ENCODE measurements at places on chromosomes 1 and 21.

GRCh38 chr1:69414574-69414973 lies 153.1 kb upstream of the LRRC7 start:
- no peak for DNase-seq

DNA sequence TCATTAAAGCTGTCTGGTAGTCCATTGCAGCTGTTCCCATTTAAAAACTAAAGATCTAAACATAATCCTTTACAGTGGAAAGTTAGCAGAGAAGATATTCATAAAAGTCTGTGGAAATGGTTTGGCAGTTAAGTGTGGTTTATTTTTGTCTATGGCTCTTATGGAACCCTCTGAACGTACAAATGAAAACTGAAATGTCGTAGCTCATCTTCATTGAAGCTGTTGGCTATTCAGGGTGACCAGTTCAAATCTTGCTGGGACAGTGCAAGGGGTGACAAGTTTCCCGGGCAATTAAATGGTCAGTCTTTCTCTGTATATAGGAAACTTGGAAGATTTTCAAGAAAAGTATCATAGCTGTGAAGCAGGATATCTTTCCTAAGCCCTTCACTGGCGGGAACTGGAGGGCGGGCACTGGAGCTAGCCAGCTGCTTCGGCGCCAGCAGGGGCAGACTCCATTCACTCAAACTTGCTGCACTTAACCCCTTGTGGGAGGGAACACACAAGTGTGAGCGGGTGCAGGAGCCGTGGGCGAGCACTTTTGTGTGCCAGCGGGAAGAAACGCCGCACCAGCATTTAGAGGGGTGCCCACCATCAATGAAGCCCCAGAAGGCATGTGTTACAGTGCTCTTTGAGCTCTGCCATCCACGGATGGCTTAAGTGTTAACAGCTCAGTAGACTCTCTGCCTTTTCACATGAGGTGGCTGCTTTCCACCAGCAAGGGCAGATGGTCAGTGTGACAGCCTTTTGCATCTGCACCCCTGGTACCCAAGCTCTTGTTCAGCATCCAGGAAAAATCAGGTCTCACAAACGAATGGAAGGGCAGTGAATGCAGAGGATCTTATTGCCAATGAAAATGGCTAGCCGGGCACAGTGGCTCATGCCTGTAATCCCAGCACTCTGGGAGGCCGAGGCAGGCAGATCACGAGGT lies 232.1 kb upstream of the KAZN start:
- DNase-seq = no peak

- no peak for DNase-seq
These were observed 24.3 kb upstream of the SLC35D1 start for GRCh38 chr1:67078291-67078690.

DNA sequence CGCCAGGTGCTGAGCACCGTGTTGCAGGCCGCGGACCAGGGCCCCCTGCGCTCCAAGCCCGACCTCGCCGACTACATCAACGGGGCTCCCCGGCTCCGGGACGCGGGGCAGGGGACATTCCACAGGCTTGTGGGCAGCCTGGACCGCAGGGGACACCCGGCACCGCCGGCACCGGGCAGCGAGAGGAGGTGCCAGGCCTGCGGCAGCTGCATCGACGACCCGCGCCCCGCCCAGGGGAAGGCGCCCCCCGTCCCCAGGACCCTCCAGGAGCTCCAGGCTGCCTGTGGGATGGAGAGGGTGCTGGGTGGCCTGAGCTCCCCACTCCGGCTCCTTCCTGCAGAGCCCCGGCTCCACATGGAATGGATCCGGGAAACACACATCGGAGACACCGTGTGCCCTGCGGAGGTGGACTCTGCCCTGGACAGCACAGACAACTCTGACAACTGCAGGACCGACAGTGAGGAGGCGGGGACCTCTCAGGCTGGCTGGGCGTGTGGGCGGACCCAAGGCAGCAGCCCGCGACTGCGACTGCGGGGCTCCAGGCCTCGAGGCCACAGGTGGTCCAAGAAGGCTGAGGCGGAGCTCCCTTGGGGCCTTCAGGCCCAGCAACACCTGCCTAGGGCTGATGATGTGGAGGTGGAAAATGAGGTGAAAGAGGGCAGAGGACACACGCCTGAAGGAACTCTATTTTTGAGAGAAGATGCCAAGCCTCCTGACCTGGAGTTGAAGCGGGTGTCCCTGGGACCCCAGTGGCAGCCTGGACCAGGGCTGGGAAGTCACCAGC lies 22.8 kb downstream of the KIAA1614 start:
- DNase-seq = no peak

DNA sequence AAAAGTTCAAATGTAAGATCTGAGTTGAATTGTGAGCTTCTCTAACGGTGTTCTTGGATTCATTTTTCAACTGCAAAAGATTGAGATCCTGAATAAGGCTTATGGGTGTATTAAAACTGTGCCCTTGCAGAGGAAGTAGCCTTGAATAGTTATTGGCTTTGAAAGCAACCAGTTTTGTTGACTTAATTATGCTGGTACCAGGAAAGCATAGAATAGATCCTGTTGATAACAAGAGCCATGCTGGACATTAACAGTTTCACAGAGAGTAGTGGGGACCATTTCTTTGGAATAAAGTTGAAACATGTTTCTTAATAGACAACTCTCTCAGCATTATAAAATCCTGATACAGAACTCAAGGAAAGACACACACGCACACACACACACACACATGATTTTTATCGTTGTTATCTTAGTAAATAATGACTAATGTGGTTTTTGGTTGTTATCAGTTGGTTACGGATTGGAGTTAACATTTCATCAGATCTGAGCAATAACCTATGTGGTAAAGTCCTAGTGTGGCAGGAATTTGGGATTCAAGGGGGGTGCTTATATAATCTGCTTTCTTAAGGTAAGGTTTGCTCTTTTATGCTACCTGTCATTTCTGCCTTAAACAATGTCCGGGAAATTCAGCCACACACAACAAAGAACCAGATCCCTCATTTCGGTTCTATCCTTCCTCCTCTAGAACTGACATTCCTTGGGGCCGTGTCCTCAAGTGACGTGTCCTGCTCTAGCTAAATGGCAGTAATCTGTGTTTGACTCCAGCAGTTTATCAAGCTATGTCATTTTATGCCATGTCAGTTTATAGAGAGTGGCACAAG lies 330.9 kb downstream of the CHRM3 start:
- DNase-seq = no peak

- no peak for DNase-seq
These were observed 56.7 kb downstream of the HSF2BP start for GRCh38 chr21:43602266-43603232.

GRCh38 chr1:201589186-201589585 lies 50.3 kb downstream of the NAV1 start:
- no peak for DNase-seq

GRCh38 chr1:54567961-54568360 lies 19.9 kb downstream of the ACOT11 start:
- no peak for DNase-seq

DNA sequence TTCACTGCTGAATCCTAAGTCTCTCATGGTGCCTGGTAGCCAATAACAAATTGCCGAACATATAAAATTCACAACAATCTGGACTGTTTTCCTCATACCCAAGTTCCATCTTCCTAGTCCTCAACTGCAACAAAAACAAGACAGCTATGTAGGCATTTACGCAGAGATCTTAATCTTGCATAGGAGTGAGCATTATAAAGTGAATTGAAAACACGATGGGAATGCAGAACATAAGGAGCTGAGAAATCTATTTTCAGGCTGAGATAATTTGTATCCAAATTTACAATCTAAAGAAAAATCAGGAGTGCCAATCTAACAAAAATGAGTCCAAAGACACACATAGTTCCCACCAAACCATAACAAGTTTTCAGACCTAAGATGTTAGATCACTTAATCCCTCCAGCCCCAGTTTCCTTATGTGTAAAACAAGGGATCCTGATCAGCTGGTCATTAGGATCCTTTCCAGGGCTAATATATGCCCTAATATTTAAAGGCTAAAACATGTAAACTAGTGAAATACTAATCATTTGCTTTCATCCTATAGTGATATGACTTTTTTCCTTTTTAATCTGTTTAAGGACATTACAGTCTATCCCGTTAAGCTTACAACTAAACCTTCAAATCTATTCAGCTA lies 1.9 kb downstream of the SLC16A1 start:
- no peak for DNase-seq

DNA sequence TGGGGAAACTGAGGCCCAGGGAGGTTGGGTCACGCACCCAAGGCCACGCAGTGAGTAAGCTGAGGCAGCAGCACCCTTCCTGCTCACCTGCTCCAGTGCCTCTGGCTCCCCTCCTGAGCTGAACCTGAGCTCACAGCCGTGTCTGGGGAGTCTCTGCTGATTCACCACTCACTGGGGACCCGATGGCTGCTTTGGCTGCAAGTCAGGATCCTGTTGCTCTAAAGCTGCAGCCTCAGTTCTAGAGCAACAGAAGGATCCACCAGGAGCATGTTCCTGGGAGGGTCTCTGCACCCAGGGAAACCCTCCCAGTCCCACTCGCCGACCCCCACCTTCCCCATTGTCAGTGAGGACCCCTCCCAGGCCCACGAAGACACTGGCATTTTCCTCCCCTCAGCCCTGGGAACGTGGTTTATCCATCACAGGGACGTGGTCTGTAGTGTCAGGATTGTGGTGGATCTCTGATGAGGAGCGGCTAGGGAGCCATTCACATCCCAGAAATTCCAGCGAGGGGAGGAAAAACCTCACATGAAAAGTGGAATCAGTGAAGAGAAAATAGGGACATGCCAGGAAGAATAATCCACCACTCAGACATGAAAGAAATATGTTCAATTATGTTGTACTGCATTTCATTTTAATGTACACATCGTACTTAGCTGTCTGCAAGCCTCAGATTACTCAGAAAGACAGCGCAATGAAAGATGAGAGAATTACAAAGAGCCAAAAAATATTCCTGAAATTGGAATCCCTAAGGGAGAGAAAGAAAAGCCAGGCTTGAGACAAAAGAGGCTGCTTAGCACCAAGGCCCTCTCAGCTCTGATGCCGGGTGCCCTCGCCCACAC lies 447.2 kb downstream of the MATN1 start:
- DNase-seq = no peak

DNA sequence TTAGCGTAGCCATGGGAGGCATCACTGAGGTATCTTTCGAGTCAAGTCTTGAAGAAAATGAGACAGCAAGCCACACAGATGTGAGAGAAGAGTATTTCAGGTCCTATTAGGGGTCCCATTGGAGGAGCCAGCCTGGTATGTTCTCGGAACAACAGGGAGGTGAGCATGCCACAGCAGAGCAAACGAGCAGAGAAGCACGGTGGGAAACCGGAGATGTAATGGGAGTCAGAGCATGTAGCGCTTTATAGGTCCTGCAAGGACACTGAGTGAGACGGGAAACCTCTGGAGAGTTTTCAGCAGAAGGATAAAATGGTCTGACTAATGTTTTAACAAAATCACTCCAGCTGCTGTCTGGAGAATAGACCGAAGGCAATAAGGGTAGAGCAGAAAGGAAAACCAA lies 15.9 kb downstream of the H3-3A start:
- no peak for DNase-seq

DNA sequence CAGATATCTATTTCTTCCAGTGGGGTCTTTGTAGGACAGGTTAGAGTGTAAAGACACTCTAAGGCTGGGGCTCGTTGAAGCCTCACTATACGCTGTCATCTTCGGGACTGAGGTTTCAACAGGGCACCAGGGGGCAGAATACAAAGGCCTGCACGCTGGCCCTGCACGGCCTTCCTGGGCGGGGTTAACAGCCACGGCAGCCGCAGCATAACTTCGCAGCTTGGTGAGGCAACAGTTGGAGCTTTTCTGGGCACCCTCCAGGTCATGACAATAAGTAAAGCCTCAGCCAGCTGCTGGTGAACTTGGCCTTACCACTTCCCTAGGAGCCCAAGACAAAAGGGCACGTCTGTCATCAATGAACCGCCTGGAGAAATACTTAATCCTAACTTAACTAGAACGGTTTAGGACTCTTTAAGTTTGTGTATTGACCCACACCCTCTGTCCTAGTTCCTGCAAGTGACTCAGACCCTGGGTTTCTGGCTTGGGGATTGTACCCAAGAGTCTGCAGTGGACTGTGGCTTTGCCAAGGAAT lies 2.3 kb upstream of the RUNX1 start:
- DNase-seq = no peak

GRCh38 chr1:170296642-170297041 lies 150.9 kb downstream of the NTMT2 start:
- no peak for DNase-seq

DNA sequence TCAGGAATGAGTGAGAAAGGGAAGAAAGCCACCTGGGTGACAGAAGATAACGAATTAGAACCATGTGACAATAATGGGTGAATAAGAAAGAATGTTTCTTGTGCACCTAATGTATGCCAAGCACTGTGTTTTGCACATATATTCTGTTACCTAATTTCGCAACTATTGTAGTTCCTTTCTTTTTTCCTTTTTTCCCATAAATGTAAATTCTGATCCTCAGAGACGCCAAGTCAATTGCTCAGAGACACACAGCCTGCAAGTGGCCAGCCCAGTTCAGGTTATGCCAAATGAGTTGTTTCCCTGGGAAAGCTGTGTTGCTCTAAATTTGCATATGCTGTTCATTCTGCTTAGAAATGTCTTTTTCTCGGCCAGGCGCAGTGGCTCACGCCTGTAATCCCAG lies 1.7 kb upstream of the RSPO1 start:
- DNase-seq = no peak

DNA sequence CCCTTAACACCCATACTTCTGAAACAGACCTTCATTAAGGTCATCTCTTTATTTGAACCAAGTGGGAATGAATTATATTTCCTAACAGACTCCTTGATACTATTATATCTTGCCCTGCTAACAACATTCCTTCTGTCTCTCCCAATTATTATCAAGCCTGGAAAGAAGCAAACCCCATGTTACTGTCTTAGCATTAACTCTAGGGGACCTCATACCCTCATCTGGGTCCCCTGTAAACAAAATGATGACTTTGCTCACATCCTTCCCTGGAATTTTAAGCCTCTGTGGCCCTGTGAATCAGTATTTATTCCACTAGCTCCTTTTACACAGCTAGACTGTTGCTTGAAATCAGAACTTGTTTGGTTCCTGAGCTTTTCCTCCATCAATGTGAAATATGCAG lies 38.3 kb upstream of the BCL10 start:
- no peak for DNase-seq

- no peak for DNase-seq
These were observed 204.7 kb downstream of the ST6GALNAC3 start for GRCh38 chr1:76279101-76279748.

- DNase-seq = no peak
These were observed 537.3 kb upstream of the PLXNA2 start for GRCh38 chr1:208781391-208782045.

GRCh38 chr1:33599516-33600115 lies 127.2 kb downstream of the ZSCAN20 start:
- no peak for DNase-seq

GRCh38 chr1:110205156-110205555 lies 5.0 kb upstream of the KCNC4 start:
- no peak for DNase-seq

GRCh38 chr1:58855274-58856165 lies 71.7 kb upstream of the JUN start:
- no peak for DNase-seq

DNA sequence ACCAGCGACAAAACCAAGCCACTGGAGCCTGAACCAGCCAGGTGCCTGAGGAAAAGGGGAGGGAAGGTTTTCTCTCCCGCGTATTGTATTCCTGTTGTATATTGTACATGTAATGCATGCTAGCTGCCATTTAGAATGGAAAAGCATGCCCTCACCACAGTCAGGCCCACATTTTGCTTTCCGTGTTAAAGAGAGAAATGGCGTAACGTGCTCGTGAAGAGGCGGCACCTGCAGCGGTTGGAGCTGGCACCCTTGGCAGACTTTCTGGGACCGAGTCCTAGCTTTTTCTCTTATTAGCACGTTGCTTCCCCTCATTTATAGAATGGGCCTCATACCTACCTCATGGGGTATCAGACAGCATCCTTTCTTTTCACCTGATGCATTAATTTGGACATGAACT lies 135.3 kb upstream of the IRF2BP2 start:
- no peak for DNase-seq

Measured in cortex of kidney (tissue), 1 donor.